ENCODE measurements at places on chromosomes 2 and 18. TPM values are rescaled to one million over a fixed set of nuclear protein-coding genes. Genes with fewer than 3 reads are reported as not detected.

CDCA7 gene
- 79.3 TPM for total RNA-seq

CPO gene
- total RNA-seq: not detected

SNED1 gene
- total RNA-seq: 0.91 TPM

ACTG2 gene
- 0.27 TPM for total RNA-seq

FBXO36 gene
- total RNA-seq: 1.1 TPM

ACVR1C gene
- 1.0 TPM for total RNA-seq

CPLX4 gene
- not detected for total RNA-seq

SNTG2 gene
- 3.6 TPM for total RNA-seq

NHEJ1 gene
- 21.1 TPM for total RNA-seq

CHRNG gene
- total RNA-seq: not detected

All from activated naive CD8-positive, alpha-beta T cell treated with anti-CD3 and anti-CD28 coated beads for 36 hours (primary cell).